ENCODE measurements at places on chromosomes 3 and 15.
A peak's percentile ranks its signal among the peaks of the same experiment; 100 is the strongest.

GRCh38 chr3:64612916-64613526 lies 74.8 kb downstream of the ADAMTS9 start:
- no peak for DNase-seq

GRCh38 chr3:56468184-56469106 lies at the start of gene ERC2:
Gene ERC2, minus strand, starts transcription at chr3:56468467.
- DNase-seq: no peak

DNA sequence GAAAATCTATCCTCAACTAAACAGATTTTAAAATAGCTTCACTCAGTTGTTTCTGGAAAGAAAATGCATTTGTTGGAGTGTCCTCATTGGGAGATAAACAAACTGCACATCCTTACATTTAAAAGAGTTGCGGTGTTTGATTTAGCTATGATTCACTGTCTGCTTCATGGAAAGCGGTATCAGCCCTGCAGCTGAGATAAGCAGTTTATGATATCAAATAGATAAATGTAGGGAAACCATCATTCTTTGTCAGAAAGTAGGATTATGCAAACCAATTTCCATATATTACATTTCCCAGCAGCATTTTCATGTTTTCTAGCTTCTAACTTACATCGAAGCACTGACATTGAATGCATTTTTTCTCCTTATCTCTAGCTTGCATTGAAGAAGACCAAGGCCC lies 698.9 kb downstream of the DIPK2A start:
- DNase-seq: no peak

DNA sequence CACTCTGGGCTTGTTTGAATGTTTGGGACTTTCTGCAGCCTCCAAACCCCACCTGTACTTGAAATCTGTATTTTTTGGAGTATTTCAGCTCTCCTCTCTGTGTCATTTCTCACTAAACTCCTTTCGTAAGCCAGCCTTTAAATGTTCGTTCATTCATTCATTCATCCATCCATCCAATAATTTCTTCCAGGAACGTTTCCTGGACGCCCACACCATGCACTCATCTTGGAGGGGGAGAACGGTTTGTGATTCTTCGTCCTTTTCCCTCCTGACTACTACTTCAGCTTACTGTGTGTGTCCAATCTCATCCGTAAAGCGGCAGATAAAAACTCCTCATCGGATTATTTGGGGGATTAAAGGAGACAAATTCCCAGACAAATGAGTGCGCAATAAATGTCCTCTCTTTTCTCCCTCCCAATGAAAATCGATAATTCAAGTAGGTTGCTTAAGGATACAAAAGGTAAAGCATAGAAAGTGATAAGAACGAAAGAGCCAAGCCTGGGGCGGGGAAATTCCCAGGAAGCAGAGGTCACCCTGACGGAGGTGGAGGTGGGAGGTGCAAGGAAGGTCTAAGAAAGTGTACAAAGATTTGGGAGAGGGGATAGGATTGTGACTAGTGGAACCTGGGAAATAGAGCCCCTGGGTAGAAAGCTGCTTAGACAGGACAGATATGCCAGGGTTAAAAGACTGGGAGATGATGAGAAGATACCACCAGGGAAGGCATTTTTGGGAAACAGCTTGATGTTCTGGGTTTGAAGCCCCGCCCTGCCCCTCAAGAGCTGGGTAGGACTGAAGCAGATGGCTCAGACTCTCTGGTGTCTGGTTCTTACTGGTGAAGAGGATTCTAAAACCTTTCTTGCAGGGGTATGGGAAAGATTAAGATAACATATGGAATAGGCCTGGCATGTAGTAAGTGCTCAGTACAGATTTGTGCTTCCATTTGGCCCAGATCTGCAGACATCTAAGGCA lies 896 bp upstream of the KLHL25 start:
- no peak for DNase-seq

DNA sequence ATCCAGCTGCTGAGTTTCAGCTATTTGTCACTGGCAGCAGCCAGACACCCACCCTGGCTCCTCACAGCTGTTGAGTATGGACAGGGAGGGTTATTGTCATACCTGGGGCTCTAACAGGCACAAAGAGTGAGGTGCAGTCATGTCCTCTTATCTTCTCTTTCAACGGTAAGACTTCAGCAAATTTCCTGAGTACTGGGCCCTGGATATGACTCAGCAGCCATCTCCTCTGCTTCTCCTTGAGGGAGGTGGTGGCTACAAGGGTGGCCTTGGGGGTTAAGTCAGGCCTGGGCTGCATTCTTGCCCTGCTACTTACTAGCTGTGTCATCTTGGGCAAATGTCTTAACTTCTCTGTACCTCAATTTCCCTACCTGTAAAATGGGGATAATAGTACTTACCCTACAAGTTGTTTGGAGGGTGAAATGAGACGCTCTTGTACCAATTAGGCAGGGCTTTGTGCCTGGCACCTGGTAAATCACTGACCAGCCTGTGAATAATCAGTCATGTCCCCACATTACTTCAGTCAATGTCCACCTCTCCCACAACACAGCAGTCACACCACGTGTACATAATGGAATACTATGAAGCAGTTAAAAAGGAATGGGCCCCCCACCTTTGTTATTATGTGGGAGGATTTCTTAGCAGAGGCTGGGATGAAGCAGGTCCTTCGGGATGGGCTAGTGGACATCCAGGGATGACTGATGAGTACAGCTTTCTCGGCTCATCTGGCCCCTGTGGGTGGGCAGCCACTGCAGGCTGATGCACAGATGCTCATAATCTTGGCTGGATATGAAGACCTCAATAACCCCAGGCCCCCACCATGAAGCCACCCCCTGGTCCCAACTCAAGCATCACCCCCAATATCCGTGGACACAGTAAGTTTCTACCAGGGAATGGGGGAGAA lies 528.8 kb downstream of the SHQ1 start:
- peak; percentile 16 for DNase-seq

DNA sequence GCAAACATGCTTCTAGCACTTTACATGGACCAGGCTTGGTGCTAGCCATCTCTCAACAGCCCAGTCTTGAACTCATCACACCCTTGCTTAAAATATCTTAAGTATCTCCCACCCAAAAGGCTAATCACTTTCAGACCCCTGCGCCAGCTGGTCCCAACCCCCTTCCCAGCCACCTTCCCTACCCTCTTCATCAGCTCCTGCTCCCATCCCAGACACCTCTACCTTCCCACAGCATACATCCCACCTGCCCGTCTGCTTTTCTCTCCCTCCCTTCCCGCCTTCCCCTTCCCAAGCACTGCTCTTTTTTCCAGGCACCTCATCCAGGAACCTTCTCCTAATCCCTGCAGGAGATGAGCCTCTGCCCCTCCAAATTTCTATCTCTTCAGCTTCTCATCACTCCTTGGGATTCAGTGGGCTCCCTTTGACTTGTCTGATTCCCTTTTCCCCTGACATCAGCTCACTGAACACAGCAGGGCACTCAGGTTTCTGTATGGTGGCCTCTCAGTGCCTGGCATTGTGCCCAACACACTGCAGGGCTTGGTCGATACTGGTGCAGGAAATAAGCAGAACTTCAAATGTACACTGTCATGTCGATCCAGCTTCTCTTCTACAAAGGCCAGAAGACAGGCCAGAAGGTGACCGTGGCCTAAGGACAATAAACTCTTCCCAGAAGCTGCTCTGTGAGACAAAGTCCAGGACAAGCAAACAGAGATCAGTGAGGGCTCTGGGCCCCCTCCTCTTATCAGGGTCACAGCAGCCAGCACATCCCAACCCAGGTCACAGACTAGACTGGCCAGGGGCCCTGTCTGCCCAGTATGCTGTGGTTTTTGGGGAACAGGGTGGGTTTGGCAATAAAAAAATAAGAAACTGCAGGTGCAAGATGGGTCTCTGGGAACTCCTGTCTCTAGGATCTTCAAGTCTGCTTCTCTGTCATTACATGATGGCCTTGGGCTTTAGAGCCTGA lies 2.2 kb upstream of the ITIH1 start:
- DNase-seq: no peak

GRCh38 chr3:116034794-116035193 lies 410.5 kb downstream of the LSAMP start:
- no peak for DNase-seq

- no peak for DNase-seq
These were observed 1.2 kb downstream of the COL8A1 start for GRCh38 chr3:99639579-99639978.

DNA sequence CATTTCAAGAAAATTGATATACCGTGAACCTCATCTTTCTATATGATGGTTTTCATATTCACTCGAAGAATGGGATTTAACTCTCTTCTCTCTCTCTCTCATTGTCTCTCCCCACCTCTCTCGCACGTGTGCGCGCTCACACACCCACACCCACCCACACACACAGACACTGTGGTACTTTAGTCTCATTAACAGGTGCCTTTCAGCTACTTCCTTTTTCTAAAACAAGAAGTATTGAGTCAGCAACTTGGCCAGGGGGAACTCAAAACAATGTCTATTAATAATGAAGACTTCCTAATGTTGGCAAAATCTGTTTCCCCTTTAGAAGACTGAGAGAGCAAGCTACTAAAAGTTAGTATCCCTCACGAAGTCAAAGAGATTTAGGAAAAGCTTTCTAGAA lies 150.7 kb downstream of the TMCO5A start:
- DNase-seq: no peak

DNA sequence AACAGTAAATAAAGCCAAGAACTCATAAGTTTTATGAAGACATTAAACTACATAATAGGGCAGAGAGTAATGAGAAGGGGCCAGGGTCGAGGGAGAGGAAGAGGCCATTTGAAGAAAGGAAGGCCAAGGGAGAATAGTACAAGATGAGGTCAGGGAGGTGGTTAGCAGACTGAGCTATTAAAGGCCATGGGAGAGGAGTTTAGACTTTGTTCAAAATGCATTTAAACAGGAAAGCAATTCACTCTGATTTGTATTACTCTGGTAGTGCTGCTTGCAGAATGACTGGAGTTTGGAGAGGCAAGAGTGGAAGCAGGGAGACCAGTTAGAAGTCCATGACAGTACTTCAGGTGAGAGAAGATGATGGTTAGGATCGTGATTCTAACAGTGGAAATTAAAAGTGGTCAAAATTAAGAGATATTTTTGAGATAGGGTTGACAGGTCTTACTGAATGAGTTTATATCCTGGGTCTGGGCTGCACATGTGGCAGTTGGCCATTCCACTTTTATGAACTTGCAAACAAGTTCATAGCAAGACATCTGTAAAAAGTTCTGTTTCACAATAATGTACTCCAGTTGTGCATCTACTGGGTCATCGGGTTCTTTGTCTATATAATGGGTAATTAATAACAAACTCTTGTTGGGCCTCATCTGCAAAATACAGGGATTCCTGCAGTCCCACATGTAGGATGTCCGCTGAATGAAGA lies 16.3 kb downstream of the PPP2R3A start:
- peak; percentile 41 for DNase-seq

DNA sequence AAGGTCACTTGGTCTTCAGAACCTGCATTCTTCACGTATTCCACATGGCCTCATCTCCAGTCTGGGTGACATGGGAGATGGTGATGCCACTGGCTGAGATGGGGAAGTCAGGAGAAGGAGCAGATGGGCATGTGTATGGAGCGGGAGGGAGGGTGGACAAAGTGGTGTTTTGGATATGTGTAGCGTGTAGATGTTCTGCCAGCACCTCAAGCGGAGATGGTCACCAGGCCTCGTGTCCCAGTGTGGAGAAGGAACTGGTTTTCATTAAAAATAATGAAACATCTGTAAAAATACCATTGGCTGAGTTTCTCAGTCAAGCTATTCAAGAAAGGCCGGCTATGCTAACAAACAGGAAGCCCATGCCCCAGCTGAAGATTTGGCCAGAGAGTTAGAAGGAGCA lies 26.2 kb downstream of the LARP6 start:
- no peak for DNase-seq

- DNase-seq: peak; percentile 60
These were observed 13.8 kb downstream of the THBS1 start for GRCh38 chr15:39594446-39595337.

GRCh38 chr3:106440672-106441071 lies 571.9 kb upstream of the CBLB start:
- no peak for DNase-seq

- no peak for DNase-seq
These were observed 13.0 kb downstream of the MITF start for GRCh38 chr3:69752241-69752640.

DNA sequence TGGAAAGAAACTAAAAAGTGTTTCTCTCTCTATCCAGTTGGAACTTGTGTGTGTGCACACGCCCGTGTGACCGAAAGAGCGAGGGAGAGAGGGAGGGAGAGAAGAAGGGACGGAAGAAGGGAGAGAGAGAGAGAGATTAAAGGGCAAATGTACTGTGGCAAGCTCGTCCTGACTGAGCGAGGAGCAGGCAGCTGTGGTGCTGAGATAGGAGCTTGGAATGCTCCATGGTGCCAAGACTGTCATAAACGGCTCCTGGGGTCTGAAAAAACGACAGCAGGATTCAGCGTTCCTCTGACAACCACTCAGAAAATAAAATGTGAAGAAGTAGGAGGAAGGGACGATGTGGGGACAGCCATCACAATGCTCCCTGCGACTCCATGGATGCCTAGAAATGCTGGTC lies 276.0 kb downstream of the SV2B start:
- no peak for DNase-seq

GRCh38 chr15:27635916-27636315 lies 463.2 kb downstream of the OCA2 start:
- no peak for DNase-seq

DNA sequence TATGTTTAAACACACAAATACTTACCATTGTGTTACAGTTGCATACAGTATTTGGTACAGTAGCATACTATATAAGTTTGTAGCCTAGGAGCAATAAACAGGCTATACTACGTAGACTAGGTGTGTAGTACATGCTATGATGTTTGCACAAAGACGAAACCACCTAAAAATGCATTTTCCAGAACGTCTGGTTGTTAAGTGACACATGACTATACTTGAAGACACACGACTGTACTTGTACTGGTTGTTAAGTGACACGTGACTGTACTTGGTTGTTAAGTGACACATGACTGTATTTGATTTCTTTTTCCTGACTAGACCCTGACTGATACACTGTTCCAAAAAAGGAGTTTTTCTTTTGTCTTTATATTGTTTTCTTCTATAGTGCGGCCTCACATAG lies 34.1 kb downstream of the RAB8B start:
- DNase-seq: no peak

- no peak for DNase-seq
These were observed 513.4 kb downstream of the FHIT start for GRCh38 chr3:60737633-60738399.

GRCh38 chr3:158488670-158489069 lies 82.3 kb upstream of the MLF1 start:
- no peak for DNase-seq

- DNase-seq: no peak
These were observed 42.3 kb upstream of the GALNT15 start for GRCh38 chr3:16132190-16132589.

GRCh38 chr15:71775856-71776255 lies 34.5 kb upstream of the NR2E3 start:
- DNase-seq: peak; percentile 17

Measured in HCEC 1CT (cell line).